ENCODE measurements at places on chromosomes 5 and 9. TPM values are rescaled to one million over a fixed set of nuclear protein-coding genes. Genes with fewer than 3 reads are reported as not detected.

Gene NTNG2
- 0.37 TPM for total RNA-seq

Gene SPATA9
- not detected for total RNA-seq

Gene REEP5
- total RNA-seq, result 35.6 TPM

Gene CTXN3
- total RNA-seq, result not detected

Gene GAPVD1
- total RNA-seq, result 66.7 TPM

Gene KIAA1958
- total RNA-seq, result 1.6 TPM

Gene CTSV
- total RNA-seq, result not detected

Gene TPPP
- total RNA-seq, result not detected

Gene RORB
- 1.2 TPM for total RNA-seq

Gene TRIP13
- total RNA-seq, result 29.8 TPM

Gene SAXO1
- not detected for total RNA-seq

Gene RASEF
- under 0.01 TPM for total RNA-seq

Gene CSNK1A1
- 306 TPM for total RNA-seq

Gene SETD9
- total RNA-seq, result 6.6 TPM

Gene PCDHGA8
- 1.8 TPM for total RNA-seq

Gene FAM193B
- total RNA-seq, result 30.7 TPM

Gene FUT7
- not detected for total RNA-seq

Gene LMX1B
- not detected for total RNA-seq

Gene IL3
- not detected for total RNA-seq

Gene ETF1
- total RNA-seq, result 160 TPM

Gene GAS1
- 9.4 TPM for total RNA-seq

Gene KCNIP1
- not detected for total RNA-seq

Gene AQP3
- 0.39 TPM for total RNA-seq

Gene PTGES
- total RNA-seq, result 56.2 TPM

Gene TPM2
- 431 TPM for total RNA-seq

Gene SPATA31A3
- not detected for total RNA-seq

Gene TLE4
- total RNA-seq, result 3.3 TPM

Gene MCC
- 29.1 TPM for total RNA-seq

Gene KIAA0825
- 6.2 TPM for total RNA-seq

Gene POU5F2
- 1.5 TPM for total RNA-seq

Gene TMEM215
- not detected for total RNA-seq

Gene TTC16
- total RNA-seq, result 0.20 TPM

Gene HMCN2
- total RNA-seq, result under 0.01 TPM

Gene TMOD1
- total RNA-seq, result under 0.01 TPM

Gene GHR
- 11.8 TPM for total RNA-seq

Gene SLCO4C1
- total RNA-seq, result under 0.01 TPM

Gene FGF1
- total RNA-seq, result 0.98 TPM

Gene CCDC183
- 0.37 TPM for total RNA-seq

Gene FAM163B
- total RNA-seq, result not detected

Gene RAB14
- total RNA-seq, result 25.4 TPM

Gene TXNDC8
- not detected for total RNA-seq

Gene FAM81B
- not detected for total RNA-seq

Gene NUTM2F
- not detected for total RNA-seq

Gene MUSK
- under 0.01 TPM for total RNA-seq

Gene PHF24
- total RNA-seq, result not detected

Gene SURF1
- 22.8 TPM for total RNA-seq

Gene PDCD1LG2
- total RNA-seq, result 8.2 TPM

Gene PRUNE2
- total RNA-seq, result 37.3 TPM

Gene PIK3R1
- 41.8 TPM for total RNA-seq

Gene LRRC19
- not detected for total RNA-seq

Gene NR2F1
- total RNA-seq, result 5.9 TPM

Gene SPATA31D4
- total RNA-seq, result not detected

Gene IRX1
- 9.6 TPM for total RNA-seq

Gene ORM2
- total RNA-seq, result not detected

Gene KIF20A
- 63.9 TPM for total RNA-seq

Data from subcutaneous preadipocyte (primary cell).